ENCODE measurements at places on chromosomes 1 and 21.
A peak's percentile ranks its signal among the peaks of the same experiment; 100 is the strongest.

GRCh38 chr1:235749755-235750300 lies 100.2 kb upstream of the GNG4 start:
- DNase-seq = no peak

DNA sequence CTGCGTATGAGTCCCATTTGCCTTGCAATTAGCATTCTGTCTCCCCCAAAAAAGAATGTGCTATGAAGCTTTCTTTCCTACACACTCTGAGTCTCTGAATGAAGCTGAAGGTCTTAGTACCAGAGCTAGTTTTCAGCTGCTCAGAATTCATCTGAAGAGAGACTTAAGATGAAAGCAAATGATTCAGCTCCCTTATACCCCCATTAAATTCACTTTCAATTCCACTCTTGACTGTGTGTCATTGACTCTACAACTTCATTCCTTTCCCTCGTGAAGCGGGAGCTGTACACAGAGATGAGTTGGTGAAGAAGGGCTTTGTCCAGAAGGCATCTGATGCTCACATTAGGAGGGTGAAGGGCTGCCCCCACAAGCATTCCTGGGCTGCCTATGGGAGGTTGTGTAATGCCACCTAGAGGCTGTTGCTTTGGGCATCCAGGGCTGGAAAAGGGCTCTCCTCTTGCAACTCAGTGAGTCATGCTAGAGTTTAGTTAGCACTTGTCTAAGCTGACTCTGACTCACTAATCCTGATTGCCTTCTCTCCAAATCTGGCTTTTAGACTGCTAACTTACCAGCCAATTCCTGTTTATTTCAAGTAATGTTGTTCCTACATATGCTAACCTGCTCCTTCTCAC lies 1.8 kb downstream of the SPRR1B start:
- DNase-seq = peak; percentile 20

DNA sequence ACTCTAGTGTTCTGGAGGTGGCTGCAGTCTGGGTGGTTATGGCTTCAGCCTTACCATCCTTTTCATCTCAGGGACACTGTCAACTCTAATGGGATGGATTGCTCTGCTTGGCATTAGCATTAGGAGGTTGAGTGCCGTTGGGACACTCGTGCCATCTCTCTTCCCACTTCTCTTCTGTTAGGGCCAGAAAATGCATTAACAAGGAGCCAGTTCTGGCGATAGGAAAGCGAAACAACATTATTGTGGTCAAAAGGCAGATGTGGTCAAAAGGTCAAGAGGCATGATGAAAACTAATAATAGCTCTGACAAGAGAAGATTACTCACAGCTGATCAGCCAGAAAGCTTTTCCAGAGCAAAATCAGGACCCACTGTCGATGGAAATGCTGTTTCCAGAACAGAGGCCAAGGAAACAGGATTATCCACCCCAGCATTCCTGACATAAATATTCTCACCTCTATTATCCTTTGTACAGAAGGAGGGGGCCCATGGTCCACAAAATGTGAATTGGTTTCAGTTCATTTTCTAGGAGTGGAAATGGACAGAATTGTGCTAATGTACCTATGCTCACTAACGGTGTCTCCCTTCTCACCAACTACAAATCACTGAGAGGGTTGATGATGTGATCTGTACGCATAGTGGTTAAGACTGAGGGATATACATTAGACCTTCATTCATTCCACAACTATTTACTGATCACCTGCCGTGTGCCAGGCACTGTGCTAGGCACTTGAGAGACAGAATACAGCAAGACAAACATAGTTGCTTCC lies 72.0 kb downstream of the ST6GALNAC5 start:
- peak; percentile 71 for DNase-seq

DNA sequence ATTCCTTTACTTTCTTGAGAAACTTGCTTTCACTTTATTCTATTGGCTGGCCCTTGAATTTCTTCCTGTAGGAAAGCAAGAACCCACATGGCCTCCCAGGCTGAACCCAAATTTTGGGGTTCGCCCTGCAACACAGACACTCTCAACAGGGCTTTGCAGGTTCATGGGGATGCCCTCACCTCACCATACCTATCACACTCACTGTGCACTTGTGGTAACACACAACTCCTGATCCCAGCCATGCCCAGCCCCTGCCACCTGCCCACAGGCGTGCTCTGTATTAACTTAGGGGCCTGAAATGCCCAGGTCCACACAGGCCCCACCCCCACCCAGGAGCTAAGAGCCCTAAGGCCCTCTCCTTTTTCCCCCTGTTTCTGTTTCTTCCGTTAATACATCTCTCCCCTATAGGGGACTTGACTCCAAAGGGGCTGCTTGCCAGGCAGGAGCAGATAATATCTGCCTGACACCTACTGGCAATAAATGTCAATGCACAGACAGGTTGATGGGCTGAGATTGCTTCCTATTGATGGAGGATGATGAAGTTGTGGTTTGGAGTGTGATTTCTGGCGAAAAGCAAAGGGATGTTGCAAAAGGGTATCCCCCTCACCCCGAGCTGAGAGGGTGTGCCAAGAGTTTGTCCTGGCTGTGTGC lies 171.5 kb downstream of the AJAP1 start:
- DNase-seq = peak; percentile 71

- no peak for DNase-seq
Measured at GRCh38 chr1:109818988-109819764, 55.5 kb upstream of the EPS8L3 start.

DNA sequence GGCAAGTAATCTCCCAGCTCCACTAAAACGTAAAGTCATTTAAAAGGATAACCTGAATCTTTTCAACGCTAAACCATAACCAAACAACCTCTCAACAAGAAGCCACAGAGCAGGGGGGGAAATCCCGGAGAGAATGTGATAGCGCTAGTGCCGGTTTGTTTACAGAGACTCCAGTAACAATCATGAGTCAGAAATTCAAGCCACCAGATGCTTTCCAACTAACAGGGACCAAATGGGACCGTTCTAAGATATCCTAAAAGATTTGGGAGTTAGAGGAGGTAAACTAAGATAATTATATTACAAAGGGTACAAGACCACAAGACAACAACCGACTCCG lies 825 bp downstream of the DCAF8 start:
- no peak for DNase-seq

- DNase-seq = no peak
Measured at GRCh38 chr1:61426885-61427284, 298.1 kb downstream of the TM2D1 start.

GRCh38 chr1:233735847-233736246 lies 121.9 kb downstream of the KCNK1 start:
- no peak for DNase-seq

GRCh38 chr21:43325968-43326715 lies 100.8 kb downstream of the SIK1 start:
- no peak for DNase-seq

- no peak for DNase-seq
Measured at GRCh38 chr1:76835203-76835602, 32.1 kb upstream of the ST6GALNAC5 start.

DNA sequence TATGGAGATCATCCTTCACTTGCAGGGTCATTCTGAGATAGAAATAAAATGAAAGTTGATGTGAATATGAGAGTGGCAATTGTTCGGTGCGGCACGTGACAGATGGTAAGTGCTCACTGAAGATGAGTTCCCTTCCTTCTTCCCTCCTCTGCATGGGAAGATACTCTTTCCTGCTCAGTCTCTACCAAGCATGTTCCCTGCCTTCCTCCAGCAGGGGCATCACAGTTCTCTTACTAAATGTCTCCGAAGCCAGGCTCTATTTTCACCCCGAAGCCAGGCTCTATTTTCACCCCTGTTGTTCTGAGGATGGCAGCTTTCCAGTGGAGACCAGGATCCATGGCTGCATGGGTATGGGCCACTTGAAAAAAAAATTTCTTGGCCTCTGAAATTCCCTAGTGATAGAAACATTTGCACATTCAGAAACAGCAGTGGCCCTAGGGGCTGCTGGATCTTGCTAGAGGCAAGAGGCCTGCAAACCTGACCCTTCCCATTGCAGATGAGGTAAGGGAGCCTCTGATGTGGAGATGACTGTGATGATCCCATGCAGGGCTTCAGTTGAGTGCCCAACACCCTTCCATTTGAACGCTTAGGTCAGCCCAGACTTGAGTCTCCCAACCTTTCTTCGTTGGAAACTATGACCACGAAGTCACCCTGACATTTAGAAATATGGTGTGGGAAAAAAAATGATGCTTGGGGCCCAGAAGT lies 123.7 kb upstream of the HMGB4 start:
- no peak for DNase-seq

- no peak for DNase-seq
Measured at GRCh38 chr1:13723810-13724209, 23.8 kb downstream of the PRDM2 start.

- DNase-seq = no peak
Measured at GRCh38 chr1:7049913-7050625, 264.8 kb downstream of the CAMTA1 start.

DNA sequence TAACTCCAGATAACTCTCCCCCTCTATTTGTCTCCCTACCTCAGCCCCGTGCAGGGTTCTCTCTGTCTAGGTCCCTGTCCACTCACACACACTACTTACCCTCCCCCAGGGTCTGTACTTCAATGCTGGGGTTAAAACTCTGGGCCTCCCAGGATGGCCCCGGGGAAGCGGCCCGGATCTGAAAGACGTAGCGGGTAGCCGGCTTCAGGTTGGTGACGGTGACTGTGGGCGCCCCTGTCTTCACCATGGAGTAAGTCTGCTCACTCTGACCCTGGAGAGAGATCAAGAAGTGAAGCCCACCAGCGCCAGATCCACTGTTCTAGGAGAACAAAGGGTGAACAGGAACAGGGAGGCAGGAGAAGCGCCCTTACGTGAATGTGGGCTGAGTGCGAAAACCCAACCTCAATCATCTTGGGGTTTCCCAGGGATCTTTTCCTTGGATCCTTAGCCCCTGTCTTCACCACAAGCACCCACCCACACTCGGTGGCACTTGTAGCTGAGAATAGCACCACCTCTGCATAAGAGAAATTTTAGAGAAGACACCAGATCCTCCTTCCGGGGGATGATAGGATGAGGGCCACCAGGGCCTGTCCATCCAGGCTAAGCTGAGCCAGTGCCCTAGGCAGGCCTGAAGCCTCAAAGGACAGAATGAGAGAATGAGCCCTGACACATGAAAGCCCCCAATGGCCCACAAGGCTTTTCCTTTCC lies 33.5 kb downstream of the EPHA10 start:
- no peak for DNase-seq

DNA sequence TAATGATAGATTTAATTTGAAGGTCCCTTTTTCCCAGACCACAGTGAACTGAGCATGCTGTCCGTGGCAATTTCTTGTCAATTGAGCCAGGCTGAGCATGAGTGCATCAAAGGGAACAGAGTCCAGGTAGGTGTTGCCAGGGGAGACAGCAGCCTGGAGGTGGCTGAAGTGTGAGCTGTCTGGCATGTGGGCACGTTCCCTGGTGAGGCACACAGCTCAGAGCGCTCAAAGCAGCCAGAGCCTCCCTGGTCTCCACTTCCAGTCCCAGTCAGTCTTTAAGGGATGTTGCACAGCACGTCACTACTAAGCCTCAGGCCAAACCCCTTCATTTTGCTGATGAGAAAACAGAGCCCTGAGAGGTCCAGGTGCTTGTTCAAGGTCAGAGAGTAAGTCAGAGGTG lies 251.4 kb downstream of the MATN1 start:
- no peak for DNase-seq

DNA sequence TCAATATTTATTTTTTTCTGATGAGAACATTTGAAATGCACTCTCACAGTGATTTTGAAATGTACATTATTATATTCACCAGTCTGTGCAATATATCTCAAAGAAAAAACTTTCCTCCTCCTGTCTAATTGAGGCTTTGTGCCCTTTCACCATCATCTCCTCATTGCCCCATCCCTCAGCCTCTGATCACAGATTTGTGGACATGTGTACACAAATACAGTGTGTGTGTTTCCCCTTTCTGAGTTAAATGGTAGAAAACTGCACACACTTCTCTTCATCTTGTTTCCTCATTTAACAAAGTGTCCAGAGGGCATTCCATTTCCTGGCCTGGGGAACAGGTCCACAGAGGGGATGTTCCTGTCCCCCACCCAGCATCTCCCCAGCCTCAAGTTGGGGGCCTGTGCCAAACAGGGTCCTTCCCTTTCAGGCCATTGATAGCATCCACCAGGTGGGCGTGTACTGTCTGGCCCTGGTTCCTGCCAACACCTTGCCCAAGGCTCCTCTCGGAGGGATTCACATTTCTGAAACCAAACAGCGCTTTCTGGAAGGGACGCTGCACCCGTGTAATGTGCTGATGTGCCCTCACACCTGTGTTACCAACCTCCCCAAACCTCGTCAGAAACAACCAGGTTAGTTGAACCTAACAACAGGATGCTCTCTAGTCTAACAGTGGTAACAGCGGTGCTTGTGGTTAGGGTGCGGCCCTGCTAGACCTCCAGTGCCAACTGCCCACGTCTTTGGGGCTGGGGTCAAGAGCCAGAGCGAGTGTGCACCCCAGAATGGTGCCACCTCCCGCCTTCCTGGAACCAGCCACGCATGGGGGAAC lies 54.6 kb downstream of the S100B start:
- no peak for DNase-seq

- no peak for DNase-seq
Measured at GRCh38 chr1:214319938-214320337, 39.0 kb downstream of the SMYD2 start.

DNA sequence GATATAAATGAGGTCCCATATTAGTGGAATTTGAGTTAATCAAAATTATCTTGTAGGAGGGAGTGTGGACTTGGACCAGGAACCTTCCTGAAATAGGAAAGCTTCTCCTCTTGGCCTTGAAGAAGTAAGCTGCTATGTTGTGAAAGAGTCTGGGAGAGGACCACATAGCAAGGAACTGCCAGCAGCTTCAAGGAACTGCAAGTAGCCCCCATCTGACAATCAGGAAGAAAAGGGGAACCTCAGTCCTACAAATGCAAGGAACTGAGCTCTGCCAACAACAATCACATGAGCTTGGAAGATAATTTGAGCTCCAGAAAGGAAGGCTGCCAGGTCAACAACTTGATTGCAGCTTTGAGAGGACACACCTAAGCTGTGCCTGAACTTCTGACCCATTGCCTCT lies 8.2 kb upstream of the PRMT6 start:
- DNase-seq = no peak

DNA sequence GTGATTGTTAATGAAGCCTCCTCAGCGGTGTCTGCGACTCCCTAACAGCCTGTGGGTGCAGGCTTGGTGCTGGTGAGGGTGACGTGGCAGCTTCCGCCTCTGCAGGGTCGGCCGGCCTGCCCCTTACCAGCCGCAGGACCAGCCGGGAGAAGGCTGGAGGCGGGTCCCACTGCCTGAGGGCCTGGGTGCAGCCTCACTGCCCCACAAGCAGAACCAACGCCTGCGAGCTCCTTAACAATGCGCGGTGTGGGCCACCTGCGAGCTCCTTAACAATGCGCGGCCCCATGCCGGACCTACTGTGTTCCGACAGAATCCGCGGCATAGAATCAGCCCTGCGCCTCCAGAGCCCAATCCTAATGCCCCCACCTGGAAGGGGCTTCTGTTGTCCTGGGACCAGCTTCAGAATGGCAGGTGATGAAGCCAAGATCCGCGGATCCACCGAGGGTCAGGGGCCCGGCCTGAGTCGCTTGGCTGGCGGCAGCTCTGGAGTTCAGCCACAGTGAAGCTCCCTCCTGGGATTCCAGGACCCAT lies 54.4 kb upstream of the AJAP1 start:
- no peak for DNase-seq

Measured in eye (tissue), 1 donor.